ENCODE measurements at places on chromosomes 1 and 21. TPM values are rescaled to one million over a fixed set of nuclear protein-coding genes. Genes with fewer than 3 reads are reported as not detected.

DNA sequence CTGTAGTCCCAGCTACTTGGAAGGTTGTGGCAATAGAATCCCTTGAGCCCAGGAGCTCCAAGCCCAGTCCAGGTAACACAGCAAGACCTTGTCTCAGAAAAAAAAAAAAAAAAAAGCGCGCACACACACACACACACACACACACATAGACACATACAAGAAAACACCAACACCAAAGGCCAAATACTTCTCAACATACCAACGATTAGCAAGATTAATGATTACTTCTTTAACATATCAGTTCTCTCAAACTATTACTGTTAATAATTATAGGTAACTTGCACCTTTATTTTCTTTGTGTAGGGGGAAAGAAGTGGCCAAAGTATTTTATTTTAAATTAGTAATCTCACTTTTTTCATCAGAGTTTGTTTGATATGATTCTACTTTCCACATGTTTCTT is 289.5 kb upstream of the ADGRL2 start:
- H3K4me1 ChIP-seq: no peaks in the 10 kb centered on the region
- no peak overlapping the region for H3K27ac ChIP-seq
- H3K27me3 ChIP-seq: no peaks in the 10 kb centered on the region
- H3K4me3 ChIP-seq: no peak overlapping the region
- no peaks in the 10 kb centered on the region for H3K36me3 ChIP-seq
- DNase-seq: no peak

DNA sequence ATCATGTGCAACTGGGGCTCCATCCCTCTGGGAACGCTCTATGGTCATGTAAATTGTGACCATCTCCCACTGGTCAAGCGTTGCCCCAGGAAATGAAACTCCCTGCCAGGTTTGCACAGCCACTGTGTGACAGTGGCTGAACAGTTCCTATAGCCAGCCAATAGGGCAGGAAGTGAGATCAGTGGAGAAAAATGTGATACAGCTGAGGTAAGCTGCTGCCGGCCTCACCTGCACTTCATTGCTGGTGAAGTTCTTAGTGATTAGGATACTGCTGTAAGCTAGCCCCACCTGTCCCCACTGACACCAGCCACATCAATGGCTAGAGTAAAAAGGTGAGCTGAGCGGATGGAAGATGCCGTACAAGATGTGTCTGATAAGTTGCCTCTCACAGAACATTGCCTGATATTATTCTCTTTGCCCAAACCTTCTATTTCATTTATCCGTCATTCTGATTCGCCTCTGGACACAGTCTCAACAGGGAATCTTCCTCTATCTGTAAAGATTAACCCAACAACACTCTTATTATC is 38.4 kb upstream of the CDC42BPA start:
- H3K4me3 ChIP-seq: no peak overlapping the region
- no peaks in the 10 kb centered on the region for H3K36me3 ChIP-seq
- no peaks in the 10 kb centered on the region for H3K4me1 ChIP-seq
- no peak for DNase-seq
- peak overlapping the region; percentile 47 for H3K27ac ChIP-seq

DNA sequence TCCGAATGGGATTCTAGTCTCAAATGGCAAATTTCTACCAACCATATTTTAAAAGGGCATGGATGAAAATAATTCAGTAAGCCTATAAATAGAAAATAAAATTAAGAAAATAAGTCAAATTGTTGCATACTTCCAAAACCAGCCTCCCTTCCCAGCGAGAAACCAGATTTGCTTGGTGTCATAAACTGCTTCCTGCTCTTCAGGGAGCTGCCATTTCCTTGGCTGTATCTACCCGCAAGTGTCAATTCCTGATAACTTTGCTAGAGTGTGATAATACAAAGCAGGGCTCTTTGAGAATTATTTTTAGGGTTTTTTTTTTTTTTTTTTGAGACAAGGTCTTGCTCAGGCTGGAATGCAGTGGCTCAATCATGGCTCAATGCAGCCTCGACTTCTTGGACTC is 62.3 kb downstream of the S1PR1 start:
- no peaks in the 10 kb centered on the region for H3K4me1 ChIP-seq
- H3K27ac ChIP-seq: peak overlapping the region; percentile 71
- no peak for DNase-seq
- no peaks in the 10 kb centered on the region for H3K27me3 ChIP-seq

The SPOCD1 gene
- 0.57 TPM for polyA plus RNA-seq

The ITPKB gene
- 30.6 TPM for polyA plus RNA-seq

- no peaks in the 10 kb centered on the region for H3K4me1 ChIP-seq
- no peak overlapping the region for H3K4me3 ChIP-seq
- H3K27ac ChIP-seq: no peak overlapping the region
- H3K36me3 ChIP-seq: no peaks in the 10 kb centered on the region
- DNase-seq: no peak
These were observed 7.4 kb upstream of the RGS13 start for GRCh38 chr1:192628396-192629057.

- no peak for DNase-seq
- no peaks in the 10 kb centered on the region for H3K36me3 ChIP-seq
- H3K4me1 ChIP-seq: peaks cover 13% of the 10 kb centered on the region
- no peak overlapping the region for H3K27ac ChIP-seq
- H3K4me3 ChIP-seq: no peak overlapping the region
- no peaks in the 10 kb centered on the region for H3K27me3 ChIP-seq
These were observed 34.7 kb downstream of the RGS5 start for GRCh38 chr1:163168053-163168452.

DNA sequence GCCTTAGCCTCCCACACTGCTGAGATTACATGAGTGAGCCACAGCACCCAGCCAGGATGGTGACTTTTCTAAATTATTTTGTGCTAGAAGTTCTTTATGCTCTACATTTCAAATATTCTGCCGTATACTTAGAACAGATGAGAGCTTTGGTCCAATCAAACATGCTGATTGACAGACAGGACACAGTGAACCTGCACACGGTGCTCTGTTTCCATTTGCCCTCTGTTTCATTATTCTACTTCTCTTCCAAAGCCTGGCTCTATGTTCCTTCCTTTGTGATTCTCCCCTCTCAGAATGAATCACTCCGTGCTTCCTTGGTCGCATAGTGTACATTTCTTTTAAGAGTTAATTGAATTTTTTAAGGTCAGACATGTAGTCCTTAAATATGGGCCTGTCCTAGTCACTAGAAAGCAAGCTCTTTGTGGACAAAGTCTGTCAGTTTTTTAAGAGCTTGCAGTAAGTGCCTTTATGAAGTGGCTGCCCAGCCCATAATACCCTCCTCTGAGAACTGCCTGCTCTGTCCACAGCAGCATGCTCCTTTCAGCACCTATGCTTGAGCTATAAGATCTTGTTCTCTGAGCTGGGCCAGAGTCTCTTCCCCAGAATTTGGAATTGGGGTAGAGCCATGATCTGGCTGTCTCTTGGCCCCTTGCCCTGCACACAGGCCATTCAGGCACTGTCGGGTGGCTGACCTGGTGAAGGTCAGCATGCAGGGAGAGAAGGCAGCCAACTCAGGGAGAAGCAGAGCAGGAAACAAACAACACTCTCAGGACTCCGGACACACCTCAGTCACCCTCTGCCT is 66.8 kb upstream of the SLC44A3 start:
- no peaks in the 10 kb centered on the region for H3K36me3 ChIP-seq
- DNase-seq: no peak
- H3K27ac ChIP-seq: peak overlapping the region; percentile 24
- no peaks in the 10 kb centered on the region for H3K27me3 ChIP-seq

The IFNAR1 gene
- 31.9 TPM for polyA plus RNA-seq

The EDARADD gene
- 4.2 TPM for polyA plus RNA-seq

DNA sequence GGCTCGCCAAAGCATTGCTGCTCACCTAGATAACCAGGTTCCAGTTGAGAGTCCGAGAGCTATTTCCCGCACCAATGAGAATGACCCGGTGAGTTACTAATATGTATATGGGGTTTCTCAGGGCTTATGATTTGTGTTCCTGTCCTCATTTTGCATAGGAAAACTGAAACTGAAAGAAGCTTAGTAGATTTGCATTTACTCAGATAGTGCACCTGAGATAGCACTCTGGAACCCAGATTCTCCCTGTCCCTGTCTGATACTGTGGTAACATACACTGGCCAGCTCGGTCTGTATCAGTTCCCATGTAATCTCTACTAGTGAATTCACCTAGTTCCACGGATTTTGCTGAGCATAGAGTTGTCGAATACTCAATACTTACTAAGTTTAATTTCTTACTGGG is 28.1 kb downstream of the DAP3 start:
- H3K36me3 ChIP-seq: peaks cover 84% of the 10 kb centered on the region
- no peak overlapping the region for H3K4me3 ChIP-seq
- DNase-seq: no peak
- H3K27ac ChIP-seq: no peak overlapping the region

DNA sequence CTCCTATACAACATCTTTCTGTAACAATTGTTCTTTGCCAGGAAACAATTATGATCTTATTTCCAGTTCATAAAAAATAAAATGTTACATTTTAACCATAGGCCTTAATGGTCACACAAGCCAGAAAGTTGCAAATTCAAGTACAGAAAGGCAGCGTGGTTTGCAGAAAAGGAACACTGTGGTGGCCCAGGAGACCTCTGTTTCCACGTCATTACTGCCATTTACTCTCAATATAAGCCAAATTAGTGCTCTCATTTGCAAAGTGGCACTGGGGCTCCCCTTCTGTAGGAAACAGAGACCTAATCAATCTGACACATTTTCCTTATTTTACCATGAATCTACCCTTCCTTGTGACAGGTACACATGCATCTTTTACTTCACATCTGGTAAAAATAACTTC is 79.3 kb upstream of the TLR5 start:
- DNase-seq: no peak
- H3K27ac ChIP-seq: no peak overlapping the region
- H3K4me3 ChIP-seq: no peak overlapping the region
- H3K27me3 ChIP-seq: no peaks in the 10 kb centered on the region

The ARHGAP30 gene
- polyA plus RNA-seq: 4.2 TPM

GRCh38 chr1:44464361-44464760 is 59.3 kb downstream of the RNF220 start:
- H3K27ac ChIP-seq: no peak overlapping the region
- no peaks in the 10 kb centered on the region for H3K27me3 ChIP-seq
- H3K4me1 ChIP-seq: no peaks in the 10 kb centered on the region
- H3K36me3 ChIP-seq: no peaks in the 10 kb centered on the region

DNA sequence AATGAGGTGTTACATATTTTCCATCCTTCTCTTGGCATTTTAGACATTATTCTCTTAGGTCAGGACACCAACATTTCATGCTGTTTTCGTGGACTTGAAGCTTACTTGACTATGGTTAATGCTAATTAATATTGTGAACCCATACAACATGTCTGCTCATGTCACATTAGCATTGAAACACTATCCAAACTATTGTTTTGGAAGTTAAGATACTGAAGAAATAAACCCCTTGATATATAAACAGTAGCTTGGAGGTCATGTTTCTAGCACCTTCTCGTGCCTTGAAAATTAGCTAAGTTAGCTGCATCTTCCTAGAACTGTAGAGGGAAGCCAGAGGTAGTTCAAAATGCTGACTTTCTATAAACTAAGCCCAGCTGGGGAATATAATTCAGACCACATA is 288.8 kb downstream of the LTN1 start:
- H3K36me3 ChIP-seq: no peaks in the 10 kb centered on the region
- peak; percentile 39 for DNase-seq
- no peak overlapping the region for H3K27ac ChIP-seq
- no peak overlapping the region for H3K4me3 ChIP-seq

The AUNIP gene
- polyA plus RNA-seq: 1.8 TPM

The UROD gene
- 91.7 TPM for polyA plus RNA-seq

The GUCA2B gene
- polyA plus RNA-seq: not detected

GRCh38 chr21:42071146-42071737 is at the start of gene UMODL1:
Gene UMODL1 (plus strand): TSS chr21:42071317. CDS start chr21:42071317, 0 bp downstream.
- H3K36me3 ChIP-seq: no peaks in the 10 kb centered on the region
- DNase-seq: no peak
- H3K27me3 ChIP-seq: peaks cover 11% of the 10 kb centered on the region
- H3K4me3 ChIP-seq: no peak within 1 kb of the TSS

The KCNJ10 gene
- 0.72 TPM for polyA plus RNA-seq

The SYPL2 gene
- polyA plus RNA-seq: 0.15 TPM

DNA sequence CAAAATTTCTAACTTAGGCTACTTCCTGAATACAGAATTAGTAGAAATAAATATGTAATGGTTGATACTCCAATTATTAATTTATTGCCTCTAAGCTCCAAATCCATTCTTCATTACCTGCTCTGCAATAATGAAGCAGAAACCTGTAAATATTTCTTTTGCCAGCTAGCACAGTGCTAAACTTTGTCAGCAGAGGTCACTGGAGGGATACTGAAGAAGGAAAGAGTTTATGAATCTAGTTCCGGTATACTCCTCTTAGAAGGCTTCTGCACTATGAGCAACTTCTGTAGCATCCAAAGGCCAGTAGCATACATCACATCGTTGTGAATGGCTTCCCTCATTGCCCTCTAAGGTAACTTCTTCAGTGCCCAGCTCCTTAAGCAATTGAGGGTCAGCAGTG is 81.0 kb upstream of the LHX8 start:
- DNase-seq: no peak
- H3K27ac ChIP-seq: no peak overlapping the region

DNA sequence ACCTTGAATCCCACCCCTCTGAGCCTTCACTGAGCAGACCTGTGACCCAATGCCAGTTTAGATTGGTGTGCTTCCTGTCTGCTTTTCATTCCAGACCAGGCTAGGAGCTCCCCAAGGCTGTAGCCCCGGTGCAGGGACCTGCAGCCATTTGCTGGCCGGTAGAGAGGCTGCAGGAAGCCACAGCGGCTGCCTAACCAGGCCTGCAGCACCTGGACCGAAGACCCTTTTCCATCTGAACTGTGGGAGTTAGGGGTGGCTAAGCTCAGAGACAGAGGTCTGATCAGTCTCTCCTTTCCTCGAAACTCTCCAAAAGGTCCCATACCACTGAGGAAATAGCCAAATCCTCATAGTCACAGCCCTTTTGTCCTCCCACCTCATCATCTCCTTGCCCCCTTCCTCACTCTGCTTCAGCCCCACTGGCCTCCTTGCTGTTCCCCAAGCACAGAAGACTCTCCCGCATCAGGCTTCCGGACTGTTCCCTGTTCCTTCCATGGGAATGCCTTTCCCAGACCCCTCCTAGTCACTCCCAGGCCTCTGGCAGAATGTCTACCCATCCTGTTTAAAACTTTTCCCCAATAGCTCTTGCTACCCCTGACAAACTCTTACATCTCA is 674 bp upstream of the TTC4 start:
- H3K4me1 ChIP-seq: peaks cover 23% of the 10 kb centered on the region
- peak overlapping the region; percentile 80 for H3K27ac ChIP-seq
- peak overlapping the region; percentile 93 for H3K4me3 ChIP-seq
- H3K36me3 ChIP-seq: no peaks in the 10 kb centered on the region
- DNase-seq: no peak

The PER3 gene
- polyA plus RNA-seq: 11.5 TPM

GRCh38 chr1:47758341-47759250 is 238.6 kb downstream of the TRABD2B start:
- H3K4me1 ChIP-seq: no peaks in the 10 kb centered on the region
- no peaks in the 10 kb centered on the region for H3K36me3 ChIP-seq
- H3K27ac ChIP-seq: no peak overlapping the region
- H3K27me3 ChIP-seq: no peaks in the 10 kb centered on the region
- no peak for DNase-seq
- no peak overlapping the region for H3K4me3 ChIP-seq

The LCA5L gene
- 6.3 TPM for polyA plus RNA-seq

- H3K36me3 ChIP-seq: no peaks in the 10 kb centered on the region
- no peak overlapping the region for H3K27ac ChIP-seq
- H3K4me1 ChIP-seq: peaks cover 26% of the 10 kb centered on the region
- no peak for DNase-seq
- no peak overlapping the region for H3K4me3 ChIP-seq
These were observed 126.7 kb downstream of the EIF4G3 start for GRCh38 chr1:21050031-21050430.

The OR6N1 gene
- not detected for polyA plus RNA-seq
